ENCODE measurements at places on chromosomes 13 and 19.
A peak's percentile ranks its signal among the peaks of the same experiment; 100 is the strongest.

GRCh38 chr13:32079587-32079986 is 48.0 kb downstream of the FRY start:
- H3K27ac ChIP-seq = no peak overlapping the region
- no peak for DNase-seq
- no peaks in the 10 kb centered on the region for H3K4me1 ChIP-seq
- no peaks in the 10 kb centered on the region for H3K36me3 ChIP-seq

GRCh38 chr19:6802336-6803035 is 30.0 kb downstream of the VAV1 start:
- H3K4me1 ChIP-seq = no peaks in the 10 kb centered on the region
- H3K36me3 ChIP-seq = no peaks in the 10 kb centered on the region
- H3K4me3 ChIP-seq = no peak overlapping the region

DNA sequence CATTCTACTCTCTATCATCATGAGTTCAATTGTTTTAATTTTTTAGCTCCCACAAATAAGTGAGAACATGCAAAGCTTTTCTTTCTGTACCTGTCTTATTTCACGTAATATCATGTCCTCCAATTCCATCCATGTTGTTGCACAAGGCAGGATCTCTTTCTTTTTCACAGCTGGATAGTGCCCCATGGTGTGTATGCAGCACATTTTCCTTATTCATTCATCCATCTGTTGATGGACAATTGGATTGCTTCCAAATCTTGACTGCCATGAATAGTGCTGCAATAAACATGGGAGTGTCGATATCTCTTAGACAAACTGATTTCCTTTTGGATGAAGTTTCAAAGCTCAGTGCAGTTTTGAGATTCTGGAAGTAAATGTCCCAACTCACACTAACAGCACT is 326.9 kb downstream of the FGF9 start:
- H3K27ac ChIP-seq = no peak overlapping the region
- no peak for DNase-seq
- H3K4me3 ChIP-seq = no peak overlapping the region
- H3K36me3 ChIP-seq = no peaks in the 10 kb centered on the region

DNA sequence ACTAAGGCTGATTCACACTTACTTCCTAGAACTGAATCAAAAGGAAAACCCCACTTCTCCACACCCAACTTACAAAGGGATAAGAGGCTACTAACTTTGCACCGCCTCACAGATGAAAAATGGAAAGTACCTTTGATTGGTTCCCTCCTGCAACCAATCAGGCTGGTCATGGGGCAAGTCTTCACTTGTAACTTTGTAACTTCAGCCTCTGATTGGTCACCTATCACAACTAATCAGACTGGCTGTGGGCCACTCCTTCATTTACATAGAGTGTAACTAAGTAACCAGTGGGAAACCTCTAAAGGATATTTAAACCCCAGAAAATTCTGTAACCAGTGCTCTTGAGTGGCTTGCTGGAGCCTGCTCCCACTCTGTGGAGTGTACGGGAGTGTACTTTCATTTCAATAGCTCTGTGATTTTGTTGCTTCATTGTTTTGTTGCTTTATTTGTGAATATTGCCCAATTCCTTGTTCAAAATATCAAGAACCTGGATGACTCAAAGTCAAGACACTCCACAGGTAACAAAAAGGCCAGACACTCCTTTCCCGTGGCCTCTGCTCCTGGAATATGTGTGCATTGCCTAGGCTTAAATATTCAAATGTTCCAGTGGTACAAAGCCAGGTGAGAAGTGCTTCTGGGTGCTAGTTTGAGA is 50.5 kb downstream of the RFC3 start:
- no peaks in the 10 kb centered on the region for H3K4me1 ChIP-seq
- H3K27me3 ChIP-seq = no peaks in the 10 kb centered on the region
- no peak overlapping the region for H3K4me3 ChIP-seq

GRCh38 chr19:50003810-50004419 is 21.3 kb downstream of the VRK3 start:
- no peak overlapping the region for H3K4me3 ChIP-seq
- H3K27ac ChIP-seq = no peak overlapping the region
- DNase-seq = no peak
- H3K36me3 ChIP-seq = peaks cover 43% of the 10 kb centered on the region
- H3K4me1 ChIP-seq = no peaks in the 10 kb centered on the region
- H3K27me3 ChIP-seq = no peaks in the 10 kb centered on the region

DNA sequence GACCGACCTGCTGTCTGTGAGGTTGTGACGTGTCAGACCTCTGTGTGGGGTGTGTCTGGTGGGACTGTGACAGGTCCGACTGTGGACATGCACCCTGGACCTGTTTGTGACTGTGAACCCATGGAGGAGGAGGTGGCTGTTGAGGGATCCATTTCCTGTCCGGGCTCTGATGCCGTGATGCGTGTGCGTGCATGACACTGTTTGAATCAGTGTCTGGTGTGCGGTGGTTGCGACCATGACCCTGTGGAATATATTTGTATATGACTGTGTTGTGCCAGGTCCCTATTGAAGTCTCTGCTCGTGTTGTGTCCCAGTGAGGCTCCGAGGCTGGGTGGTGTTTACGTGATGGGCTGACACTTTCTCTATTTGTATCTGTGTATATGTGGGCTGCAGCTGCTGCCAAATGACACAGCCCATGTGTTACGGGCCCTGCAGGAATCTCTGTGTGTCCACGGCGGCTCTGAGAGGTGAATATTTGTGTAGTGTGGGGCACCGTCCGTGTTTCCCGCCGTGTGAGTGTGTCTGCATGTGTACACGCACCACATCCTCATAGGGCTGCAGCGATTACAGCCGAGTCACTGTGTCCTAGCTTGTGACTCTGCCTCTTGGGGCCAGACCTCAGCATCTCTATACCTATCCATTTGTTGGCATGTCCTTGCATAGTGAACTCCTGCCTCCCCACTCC is 18.3 kb downstream of the CCDC97 start:
- no peak overlapping the region for H3K4me3 ChIP-seq
- H3K4me1 ChIP-seq = peaks cover 20% of the 10 kb centered on the region
- peak overlapping the region; percentile 16 for H3K27ac ChIP-seq

- H3K27ac ChIP-seq = no peak overlapping the region
- H3K4me3 ChIP-seq = no peak overlapping the region
- H3K4me1 ChIP-seq = no peaks in the 10 kb centered on the region
These were observed 15.7 kb upstream of the TCF3 start for GRCh38 chr19:1668048-1668485.

- no peak for DNase-seq
- H3K27ac ChIP-seq = no peak overlapping the region
- peaks cover 3% of the 10 kb centered on the region for H3K4me1 ChIP-seq
- H3K4me3 ChIP-seq = no peak overlapping the region
- H3K27me3 ChIP-seq = no peaks in the 10 kb centered on the region
These were observed 322.1 kb downstream of the ENOX1 start for GRCh38 chr13:43464578-43465264.

DNA sequence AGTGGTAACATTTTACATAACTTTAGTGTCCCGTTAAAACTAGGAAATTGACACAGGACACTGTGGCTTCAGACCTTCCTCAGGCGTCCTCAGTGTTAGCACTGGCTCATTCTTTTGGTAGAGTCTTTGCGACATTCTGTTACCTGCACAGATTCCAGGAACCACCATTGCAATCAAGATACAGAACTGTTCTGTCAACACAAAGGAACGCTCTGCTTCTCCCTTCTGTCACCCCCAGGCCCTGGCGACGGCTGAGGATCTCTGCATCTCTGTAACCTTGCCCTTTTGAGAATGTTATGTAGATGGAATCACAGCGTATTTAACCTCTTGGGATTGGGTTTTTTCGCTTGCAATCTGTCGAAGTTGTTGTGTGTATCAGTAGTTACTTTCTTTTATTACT is 22.6 kb downstream of the KDM4B start:
- no peak overlapping the region for H3K27ac ChIP-seq
- peaks cover 7% of the 10 kb centered on the region for H3K4me1 ChIP-seq
- no peaks in the 10 kb centered on the region for H3K36me3 ChIP-seq
- H3K27me3 ChIP-seq = no peaks in the 10 kb centered on the region
- no peak for DNase-seq
- peak overlapping the region; percentile 20 for H3K4me3 ChIP-seq

- no peak within 1 kb of the TSS for H3K27ac ChIP-seq
- H3K36me3 ChIP-seq = peaks cover 10% of the 10 kb centered on the region
- H3K27me3 ChIP-seq = no peaks in the 10 kb centered on the region
- H3K4me1 ChIP-seq = no peaks in the 10 kb centered on the region
- peak within 1 kb of the TSS; percentile 85 for H3K4me3 ChIP-seq
These were observed at the start of gene PBX4 for GRCh38 chr19:19618219-19619051. Gene PBX4 (minus strand): TSS chr19:19618687. CDS start chr19:19618629, 58 bp downstream.

GRCh38 chr13:95128045-95128643 is 173.1 kb downstream of the ABCC4 start:
- H3K4me3 ChIP-seq = no peak overlapping the region
- H3K27ac ChIP-seq = peak overlapping the region; percentile 34
- H3K27me3 ChIP-seq = no peaks in the 10 kb centered on the region
- DNase-seq = no peak
- H3K36me3 ChIP-seq = peaks cover 27% of the 10 kb centered on the region

GRCh38 chr13:21661097-21661909 is 9.6 kb upstream of the FGF9 start:
- H3K4me1 ChIP-seq = peaks cover 3% of the 10 kb centered on the region
- H3K36me3 ChIP-seq = no peaks in the 10 kb centered on the region
- H3K4me3 ChIP-seq = no peak overlapping the region
- no peak for DNase-seq

DNA sequence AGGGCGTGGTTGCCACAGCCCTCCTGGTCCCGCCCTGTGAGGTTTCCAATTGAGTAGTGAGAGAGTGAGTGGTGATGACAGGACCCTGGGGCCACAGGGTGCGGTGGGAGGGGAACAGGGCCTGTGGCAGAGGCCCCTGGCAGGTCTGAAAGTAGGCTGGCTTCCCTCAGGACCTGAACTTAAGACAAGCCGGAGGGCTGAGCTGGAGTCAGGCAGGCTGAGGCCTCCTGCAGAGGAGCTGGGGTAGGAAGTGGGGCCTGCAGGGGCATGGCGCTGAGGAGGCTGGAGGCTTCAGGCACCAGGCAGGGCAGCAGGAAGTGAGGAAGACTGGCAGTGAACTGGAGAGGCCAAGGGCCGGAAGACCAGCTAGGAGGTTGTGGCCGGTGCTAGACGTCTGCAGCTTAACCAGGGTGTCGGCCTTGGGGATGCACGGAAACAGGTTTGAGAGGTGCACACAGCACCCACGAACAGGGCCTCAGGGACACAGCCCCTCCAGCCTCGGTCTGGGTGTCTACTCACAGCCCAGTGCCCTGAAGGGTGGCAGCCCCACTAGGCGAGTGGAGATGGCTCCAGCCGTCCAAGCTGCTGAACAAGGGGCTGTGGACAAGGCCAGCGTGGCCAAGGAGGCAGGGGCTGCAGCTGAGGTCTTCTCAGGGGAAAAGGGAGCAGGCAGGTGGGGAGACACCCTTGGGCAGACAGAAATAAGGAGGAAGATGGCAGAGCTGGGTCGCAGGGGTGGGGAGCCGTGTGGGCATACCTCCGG is 17.8 kb downstream of the POP4 start:
- H3K36me3 ChIP-seq = no peaks in the 10 kb centered on the region
- no peak overlapping the region for H3K4me3 ChIP-seq
- DNase-seq = no peak
- H3K27ac ChIP-seq = no peak overlapping the region
- no peaks in the 10 kb centered on the region for H3K27me3 ChIP-seq

GRCh38 chr13:69910800-69911199 is 196.8 kb upstream of the ATXN8OS start:
- peaks cover 9% of the 10 kb centered on the region for H3K4me1 ChIP-seq
- no peaks in the 10 kb centered on the region for H3K36me3 ChIP-seq
- no peak overlapping the region for H3K27ac ChIP-seq
- no peaks in the 10 kb centered on the region for H3K27me3 ChIP-seq

DNA sequence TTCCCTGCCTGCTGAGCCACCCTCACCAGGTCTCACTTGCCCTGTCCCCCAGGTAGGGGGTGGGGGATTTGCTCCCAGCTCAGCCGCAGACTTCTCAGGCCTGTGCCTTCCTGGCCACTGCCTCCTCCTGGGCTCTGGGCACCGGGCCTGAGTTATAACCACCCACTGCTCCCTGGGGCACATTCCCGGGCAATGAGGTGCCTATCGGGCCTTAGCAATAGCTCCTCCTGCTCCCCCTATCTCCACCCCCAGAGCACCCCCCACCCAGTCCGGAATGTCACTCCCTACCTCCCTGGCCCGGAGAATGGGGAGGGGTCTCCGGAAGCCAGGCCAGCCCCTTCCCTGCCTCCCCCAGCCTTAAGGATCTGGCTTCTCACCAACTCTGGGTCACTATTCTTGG is at the start of gene KLK5:
TSS of gene KLK5 (minus strand) at position 129 of the 400 bp plus-strand sequence. CDS start 381 bp downstream, outside the sequence.
- peak; percentile 72 for DNase-seq
- no peaks in the 10 kb centered on the region for H3K4me1 ChIP-seq
- H3K4me3 ChIP-seq = no peak within 1 kb of the TSS

GRCh38 chr19:30096596-30097370 is 154.7 kb downstream of the URI1 start:
- DNase-seq = no peak
- H3K4me1 ChIP-seq = no peaks in the 10 kb centered on the region
- no peak overlapping the region for H3K4me3 ChIP-seq
- no peak overlapping the region for H3K27ac ChIP-seq

GRCh38 chr19:12636631-12637030 is 25.9 kb downstream of the ZNF791 start:
- no peaks in the 10 kb centered on the region for H3K36me3 ChIP-seq
- no peaks in the 10 kb centered on the region for H3K27me3 ChIP-seq
- DNase-seq = no peak
- no peak overlapping the region for H3K4me3 ChIP-seq

GRCh38 chr19:287381-287871 is 3.8 kb downstream of the PLPP2 start:
- DNase-seq = peak; percentile 37
- H3K36me3 ChIP-seq = peaks cover 6% of the 10 kb centered on the region
- H3K27ac ChIP-seq = no peak overlapping the region
- no peak overlapping the region for H3K4me3 ChIP-seq
- no peaks in the 10 kb centered on the region for H3K27me3 ChIP-seq

GRCh38 chr13:85108356-85108755 is 690.9 kb downstream of the SLITRK6 start:
- no peak overlapping the region for H3K27ac ChIP-seq
- H3K4me3 ChIP-seq = no peak overlapping the region
- H3K4me1 ChIP-seq = no peaks in the 10 kb centered on the region
- DNase-seq = no peak

DNA sequence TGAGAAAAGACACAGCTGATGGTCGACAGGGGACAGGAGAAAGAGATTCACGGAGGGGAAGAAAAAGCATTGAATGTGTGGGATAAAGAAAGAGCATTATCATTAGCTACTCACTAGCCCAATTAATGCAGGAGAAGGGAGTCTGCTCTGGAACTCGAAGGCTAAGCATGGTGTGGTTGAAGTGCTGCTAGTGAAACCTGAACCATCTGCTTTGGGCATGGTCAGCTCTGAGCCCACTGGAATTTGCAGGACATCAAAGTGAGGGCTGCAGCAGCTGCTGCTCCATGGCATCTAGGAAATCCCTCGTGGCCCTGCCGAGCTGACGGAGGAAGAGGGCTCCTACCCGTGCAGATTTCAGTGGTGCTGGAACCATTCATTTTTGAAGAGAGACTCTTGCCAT is 320.3 kb downstream of the ATP8A2 start:
- peaks cover 8% of the 10 kb centered on the region for H3K4me1 ChIP-seq
- no peaks in the 10 kb centered on the region for H3K36me3 ChIP-seq
- no peaks in the 10 kb centered on the region for H3K27me3 ChIP-seq
- no peak overlapping the region for H3K4me3 ChIP-seq
- DNase-seq = peak; percentile 54
- no peak overlapping the region for H3K27ac ChIP-seq

- H3K4me1 ChIP-seq = no peaks in the 10 kb centered on the region
- H3K36me3 ChIP-seq = no peaks in the 10 kb centered on the region
- no peak overlapping the region for H3K27ac ChIP-seq
- no peaks in the 10 kb centered on the region for H3K27me3 ChIP-seq
- H3K4me3 ChIP-seq = no peak overlapping the region
- no peak for DNase-seq
These were observed 2358.4 kb downstream of the PCDH9 start for GRCh38 chr13:64871742-64872141.

- H3K27me3 ChIP-seq = peaks cover 6% of the 10 kb centered on the region
- peak; percentile 44 for DNase-seq
- no peak overlapping the region for H3K27ac ChIP-seq
These were observed 1.4 kb upstream of the CD37 start for GRCh38 chr19:49333811-49334288.
